ENCODE measurements at places on chromosomes 12 and 14.
A peak's percentile ranks its signal among the peaks of the same experiment; 100 is the strongest.

DNA sequence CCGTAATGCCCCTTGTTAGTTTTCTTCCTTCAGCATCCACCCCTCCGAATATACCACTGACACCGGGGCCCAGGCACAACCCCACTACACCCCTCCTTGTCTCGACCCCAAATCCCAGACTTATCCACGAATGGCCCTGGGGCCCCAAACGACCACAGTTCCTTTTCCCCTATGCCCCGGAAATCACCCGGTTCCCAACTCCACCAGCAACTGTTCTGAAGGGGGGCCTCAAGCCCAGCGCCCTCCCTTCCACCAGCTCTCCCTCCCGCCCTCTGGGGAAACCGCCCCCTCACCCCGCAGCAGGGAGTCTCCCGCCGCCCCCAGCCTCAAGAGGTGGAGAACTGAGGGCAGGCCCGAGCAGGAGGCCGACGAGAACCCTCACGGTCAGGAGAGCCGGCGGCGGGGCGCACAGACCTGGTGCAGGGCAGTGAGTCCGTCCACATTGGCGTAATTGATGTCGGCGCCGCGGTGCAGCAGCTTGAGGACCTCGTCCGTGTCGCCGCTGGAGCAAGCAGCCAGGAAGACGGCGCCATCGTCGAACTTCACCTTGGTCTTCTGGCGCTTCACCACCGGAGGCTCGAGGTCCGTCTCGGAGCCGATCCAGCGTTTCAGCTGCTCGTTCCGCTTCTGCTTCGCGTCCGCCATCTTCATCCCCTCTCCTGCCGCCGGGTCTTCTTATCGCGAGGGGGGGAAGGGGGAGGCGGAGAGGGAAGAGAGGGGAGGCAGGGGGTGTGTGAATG is 446 bp downstream of the PPP1R12A start:
- DNase-seq = peak; percentile 74

- no peak for DNase-seq
Measured at GRCh38 chr14:37078131-37078530, 94.3 kb downstream of the SLC25A21 start.

DNA sequence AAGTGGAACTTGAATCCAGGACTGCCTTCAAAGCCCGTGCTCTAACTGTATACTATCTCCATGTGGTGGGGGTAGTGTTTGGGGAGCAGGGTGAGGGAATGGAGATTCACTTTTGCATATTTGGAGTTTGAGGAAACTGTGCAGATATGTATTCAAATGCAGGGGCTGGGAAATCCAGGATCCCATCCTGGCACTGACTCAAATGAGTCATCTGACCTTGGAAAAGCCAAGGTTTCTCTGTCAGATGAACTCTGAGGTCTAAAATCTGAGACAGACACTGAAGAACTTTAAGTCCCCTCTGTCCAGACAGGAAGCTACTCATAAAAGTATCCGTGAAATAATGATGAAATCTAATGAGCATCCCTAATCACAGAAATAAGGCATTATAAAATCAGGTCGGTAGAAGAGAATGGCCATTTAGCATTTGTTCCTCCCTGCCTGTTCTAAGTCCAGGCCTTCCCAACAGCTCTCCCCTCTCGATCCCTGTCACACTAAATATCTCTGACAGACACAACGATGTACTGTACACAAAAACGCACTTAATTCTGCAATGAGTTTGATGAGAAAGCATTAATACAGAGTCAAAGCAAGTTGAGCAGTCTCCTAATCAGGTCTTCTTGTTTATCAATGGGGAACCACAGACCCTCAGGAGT is 14.4 kb downstream of the NIN start:
- DNase-seq = no peak

- no peak for DNase-seq
Measured at GRCh38 chr12:42571327-42572009, 18.1 kb downstream of the PRICKLE1 start.

DNA sequence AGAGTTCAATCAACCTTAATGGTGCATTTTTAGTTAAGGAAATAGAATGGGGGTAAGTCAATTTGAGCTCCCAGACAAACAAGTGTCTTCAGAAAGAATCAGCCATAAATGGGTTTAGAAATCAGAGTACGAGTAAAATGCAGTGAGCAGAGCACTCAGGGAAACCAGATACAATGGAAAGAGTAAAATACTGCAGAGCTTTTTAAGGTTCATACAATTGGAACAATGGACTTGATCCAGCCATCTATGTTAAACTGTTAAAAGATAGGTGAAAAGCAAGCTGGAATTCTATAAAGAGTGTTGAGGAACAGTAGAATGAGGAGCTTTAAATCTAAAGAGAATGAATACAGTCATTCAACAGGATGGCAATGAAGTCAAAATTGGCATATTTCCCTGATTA is 23.8 kb upstream of the PCNX4 start:
- DNase-seq = no peak

All from Karpas-422 (cell line).